ENCODE measurements at places on chromosomes 16 and 17.

GRCh38 chr17:79803997-79804855 is 7.3 kb upstream of the CBX8 start:
- DNase-seq = peak; percentile 74

DNA sequence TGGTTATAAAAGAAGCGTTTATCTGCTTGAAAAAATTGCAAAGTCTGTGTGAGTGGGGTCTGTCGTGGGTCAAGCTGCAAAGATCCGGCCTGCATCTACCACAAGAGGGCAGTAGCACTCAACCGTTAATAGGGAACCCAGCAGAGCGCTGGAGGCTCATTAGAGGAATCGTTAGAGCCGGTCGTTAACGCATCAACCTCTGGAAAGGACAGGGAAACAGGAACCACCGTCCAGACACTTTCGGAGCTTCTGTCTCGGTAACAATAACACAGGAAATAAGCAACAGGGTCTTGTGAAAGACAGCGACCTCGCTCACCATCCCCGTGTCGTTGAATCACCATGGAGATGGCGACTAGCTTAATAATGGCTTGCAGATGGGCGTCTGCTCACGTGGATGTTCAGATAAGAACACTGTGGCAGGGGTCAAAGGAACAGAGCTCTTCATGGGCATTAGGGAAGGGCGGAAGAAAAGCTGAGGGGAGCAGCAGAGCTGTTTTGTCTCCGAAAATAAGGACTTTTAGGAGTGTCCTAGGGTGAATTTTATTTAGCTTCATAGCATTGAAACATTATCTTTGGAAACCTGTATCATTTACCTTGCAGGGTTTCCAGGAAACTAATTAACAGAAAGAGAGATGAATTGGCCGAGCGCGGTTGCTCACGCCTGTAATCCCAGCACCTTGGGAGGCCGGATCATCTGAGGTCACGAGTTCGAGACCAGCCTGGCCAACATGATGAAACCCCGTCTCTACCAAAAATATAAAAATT is 11.9 kb upstream of the NSRP1 start:
- DNase-seq = peak; percentile 71

DNA sequence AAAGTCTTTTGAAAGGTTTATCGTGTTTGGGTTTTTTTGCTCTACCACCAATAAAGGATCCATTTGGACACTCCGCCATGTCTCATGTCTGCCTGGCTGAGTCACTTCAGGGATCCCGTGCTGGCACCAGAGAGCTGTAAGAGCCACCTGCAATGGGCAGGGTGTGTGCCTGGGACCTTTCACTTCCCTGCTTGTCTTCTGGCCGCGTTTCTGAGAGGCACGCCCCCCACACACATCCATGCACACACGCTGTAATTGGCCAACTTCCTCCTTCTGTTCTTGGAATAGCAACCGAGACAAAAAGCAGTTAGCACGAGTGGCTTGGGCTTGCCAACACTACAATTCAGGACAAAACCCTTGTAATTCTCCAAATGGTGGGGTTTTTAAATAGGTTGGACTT is 9.8 kb upstream of the SOST start:
- no peak for DNase-seq

DNA sequence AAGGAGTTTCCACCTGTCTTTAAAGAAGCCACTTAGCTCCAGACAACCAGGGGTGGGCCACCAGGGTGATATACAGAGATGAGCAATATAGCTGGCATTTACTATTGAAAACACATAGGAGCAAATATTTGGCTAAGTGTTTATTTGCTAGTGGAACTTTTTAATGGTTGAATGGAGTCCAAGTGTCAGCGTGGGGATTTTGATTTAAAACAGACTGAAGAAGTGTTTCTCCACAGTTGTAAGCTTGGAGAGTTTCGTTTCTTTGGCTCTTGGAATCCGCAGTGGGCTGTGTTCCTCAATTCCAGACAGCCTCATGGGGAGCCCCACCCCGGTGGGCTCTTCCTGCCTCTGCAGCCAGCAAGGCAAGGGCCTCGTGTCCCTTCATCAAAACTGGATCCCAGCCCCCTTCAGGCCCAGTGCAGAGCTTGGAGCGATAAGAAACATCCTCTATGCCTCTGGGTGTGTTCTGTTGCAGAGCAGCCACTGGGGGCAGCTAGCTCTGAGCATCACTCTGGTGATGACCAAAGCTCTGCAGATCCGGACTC is 36.1 kb downstream of the NOG start:
- DNase-seq = no peak

GRCh38 chr17:69012895-69013805 is 47.6 kb downstream of the ABCA9 start:
- no peak for DNase-seq

GRCh38 chr17:8965394-8966168 is at the start of gene PIK3R5:
Gene PIK3R5, minus strand, starts transcription at chr17:8965707. Its CDS starts 54,213 bp downstream, at chr17:8911494.
- peak; percentile 79 for DNase-seq

GRCh38 chr16:4124535-4125294 is 8.5 kb upstream of the ADCY9 start:
- DNase-seq = no peak

DNA sequence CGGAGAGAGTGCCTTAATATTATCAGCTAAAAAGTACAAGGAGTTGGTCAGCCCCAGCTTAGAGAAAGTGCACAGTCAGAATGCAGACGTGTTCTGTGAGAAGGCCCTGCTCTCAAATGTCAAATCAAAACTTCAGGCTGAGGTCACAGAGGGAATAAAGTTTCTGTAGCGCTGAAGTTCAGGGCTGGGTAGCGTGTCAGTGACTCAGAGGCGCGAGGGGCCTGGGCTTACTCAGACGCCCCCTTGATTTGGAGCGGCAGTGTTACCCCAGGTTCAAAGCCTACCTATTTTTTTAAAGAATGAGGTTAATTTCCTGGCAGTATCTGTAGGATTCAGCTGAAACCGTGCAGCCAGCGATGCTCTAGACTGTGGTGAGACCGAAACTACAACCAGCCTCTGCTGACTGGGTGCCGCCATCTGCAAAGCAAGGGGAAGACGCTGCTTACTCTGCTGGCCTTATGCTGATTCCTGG is 4.8 kb downstream of the CIAO3 start:
- no peak for DNase-seq

- DNase-seq = no peak
These were observed 2.0 kb downstream of the CCDC200 start for GRCh38 chr17:43226393-43226792.

- DNase-seq = no peak
These were observed 66.3 kb downstream of the MRC2 start for GRCh38 chr17:62693616-62694409.

Measured in activated CD4-positive, CD25-positive, alpha-beta regulatory T cell treated with anti-CD3 and anti-CD28 coated beads, Interleukin-2, amount 50 U/mL, for 72 hours (primary cell).